Coronary artery (tissue), 2 donors: ENCODE measurements at places on chromosomes 6 and 20.

DNA sequence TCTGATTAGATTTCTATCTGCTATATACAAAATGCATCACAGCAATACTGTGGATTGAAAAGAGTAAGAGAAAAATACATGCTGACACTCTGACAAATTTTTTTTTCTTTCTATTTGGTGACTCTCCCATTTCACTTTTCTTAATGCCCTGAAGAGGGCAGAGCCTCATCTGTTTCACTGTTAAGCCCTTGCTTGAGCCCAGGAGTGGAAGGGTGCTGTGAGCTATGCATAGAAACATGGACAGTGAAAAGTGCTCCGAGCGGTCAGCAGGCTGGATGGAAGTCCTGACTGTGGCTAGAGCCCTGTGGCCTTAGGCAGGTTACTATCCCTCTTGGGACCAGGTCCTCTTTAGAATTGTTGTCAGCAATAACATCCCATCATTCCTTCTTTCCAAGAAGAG, 17.4 kb upstream of the CSE1L start:
- no peak for DNase-seq

DNA sequence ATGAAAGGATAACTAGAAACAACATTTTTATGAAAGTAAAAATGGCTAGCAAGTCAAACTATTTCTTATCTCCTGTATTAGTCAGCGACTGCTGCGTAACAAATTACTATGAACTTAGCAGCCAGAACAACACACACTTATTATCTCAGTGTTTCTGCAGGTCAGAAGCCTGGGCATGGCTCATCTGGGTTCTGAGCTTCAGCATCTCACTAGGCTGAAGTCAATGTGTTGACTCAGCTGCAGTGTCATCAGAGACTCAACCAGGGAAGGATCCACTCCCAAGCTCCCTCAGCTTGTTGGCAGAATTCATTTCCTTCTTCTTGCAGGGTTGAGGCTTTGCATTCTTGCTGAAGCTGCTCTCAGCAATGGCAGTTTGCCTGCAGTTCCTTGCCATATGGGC, 33.2 kb upstream of the IGF2R start:
- DNase-seq, result no peak

GRCh38 chr20:5691918-5692618, 58.1 kb upstream of the SHLD1 start:
- no peak for DNase-seq

- no peak for DNase-seq
Observed at GRCh38 chr6:15464211-15464725, 198.6 kb downstream of the DTNBP1 start.

DNA sequence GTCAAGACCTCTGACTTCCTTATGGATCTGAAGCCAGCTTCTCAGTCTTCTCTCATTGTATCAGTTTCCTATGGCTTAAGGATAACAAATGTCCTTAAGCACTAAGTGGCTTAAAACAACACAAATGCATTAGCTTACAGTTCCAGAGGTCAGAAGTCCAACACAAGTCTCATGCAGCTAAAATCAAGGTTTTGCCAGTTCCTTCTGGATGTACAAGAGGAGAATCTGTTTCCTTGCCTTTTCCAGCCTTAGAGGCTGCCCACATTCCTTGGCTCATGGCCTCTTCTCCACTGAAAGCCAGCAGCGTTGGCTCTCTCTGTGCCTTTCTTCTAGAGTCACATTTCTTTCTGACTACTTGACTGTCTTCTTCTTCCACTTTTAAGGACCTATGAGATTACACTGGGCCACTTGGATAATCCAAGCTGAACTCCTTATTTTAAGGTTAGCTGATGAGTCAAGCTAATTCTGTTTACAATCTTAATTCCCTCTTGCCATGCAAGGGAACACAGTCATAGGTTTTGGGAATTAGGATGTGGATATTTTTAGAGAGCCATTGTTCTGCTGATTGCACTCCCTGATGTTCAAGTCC, 179.0 kb downstream of the BCAS1 start:
- DNase-seq, result no peak

DNA sequence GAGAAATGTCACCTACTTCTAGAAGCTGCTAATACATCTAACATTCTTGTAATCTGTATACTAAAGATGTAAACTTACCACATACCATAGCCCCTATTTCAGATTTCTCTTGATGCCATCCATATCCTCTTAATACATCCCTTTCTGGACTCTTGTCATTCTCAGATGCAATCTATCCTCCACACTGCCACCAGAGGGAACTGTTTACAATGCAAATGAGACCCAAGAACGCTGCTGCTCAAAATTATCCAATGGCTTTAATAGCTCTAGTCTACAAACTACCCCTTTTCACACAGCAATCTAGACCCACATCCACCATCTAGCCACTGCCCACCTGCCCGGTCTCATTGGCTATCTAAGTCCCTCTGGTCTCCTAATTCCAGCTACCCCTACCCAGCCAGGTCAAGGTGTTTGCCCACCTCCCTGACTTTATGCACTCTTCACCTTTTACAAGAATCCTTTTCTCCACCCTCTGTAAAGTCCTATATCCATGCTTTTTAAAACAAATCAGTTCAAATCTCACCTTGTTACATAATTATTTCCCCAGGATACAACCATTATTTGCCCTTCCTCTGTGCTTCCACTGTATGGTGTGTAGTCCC, 14.8 kb downstream of the FAXC start:
- DNase-seq, result no peak

GRCh38 chr20:58271606-58272351, 37.7 kb upstream of the RAB22A start:
- DNase-seq, result no peak

DNA sequence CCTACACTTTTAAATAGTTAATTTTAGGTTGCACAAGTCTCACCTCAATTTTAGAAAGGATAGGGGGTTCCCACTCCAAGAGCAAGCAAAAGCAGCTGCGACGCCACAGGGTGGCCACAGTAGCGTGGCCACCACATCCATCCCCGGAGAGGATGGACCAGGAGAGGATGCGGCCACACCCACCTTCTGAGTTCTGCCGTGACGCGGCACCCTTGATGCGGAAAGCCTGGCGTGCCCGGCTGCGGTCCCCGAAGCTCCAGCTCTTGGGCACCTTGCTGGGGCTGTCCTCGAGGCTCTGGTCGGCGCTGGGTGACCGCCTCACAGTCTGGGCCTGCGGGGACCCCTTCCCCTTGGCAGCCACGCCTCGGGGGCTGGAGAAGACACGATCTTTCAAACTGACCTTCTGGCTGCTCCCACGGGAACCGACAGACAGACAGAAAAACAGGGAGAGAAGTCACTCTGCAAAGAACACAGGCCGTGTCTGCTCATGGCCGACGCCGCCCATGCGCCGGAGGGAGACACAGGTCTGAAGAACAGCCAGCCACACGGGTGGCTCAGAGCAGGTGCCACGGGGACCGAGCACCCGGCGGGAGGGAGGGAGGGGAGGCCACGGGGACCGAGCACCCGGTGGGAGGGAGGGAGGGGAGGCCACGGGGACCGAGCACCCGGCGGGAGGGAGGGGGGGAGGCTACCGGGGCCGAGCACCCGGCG, 53.7 kb upstream of the CHRNA4 start:
- no peak for DNase-seq

DNA sequence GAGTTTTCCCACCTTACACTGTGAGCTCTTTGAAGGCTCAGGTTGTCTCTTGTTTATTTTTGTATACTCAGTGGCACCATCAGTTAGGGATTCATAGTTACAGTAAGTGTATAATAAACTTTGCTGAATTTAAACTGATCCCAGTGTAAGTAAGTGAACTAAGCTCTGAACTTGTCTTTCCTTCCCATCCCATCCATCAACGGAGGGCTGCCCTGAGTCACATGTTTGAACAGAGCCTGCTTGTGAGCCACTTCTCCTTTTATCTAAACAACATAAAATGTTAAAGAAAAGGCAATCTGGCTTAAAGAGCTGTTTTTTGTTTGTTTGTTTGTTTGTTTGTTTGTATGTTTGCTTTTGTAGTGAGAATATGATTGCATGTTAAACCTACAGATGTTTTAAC, 185.7 kb upstream of the MARCKS start:
- no peak for DNase-seq

DNA sequence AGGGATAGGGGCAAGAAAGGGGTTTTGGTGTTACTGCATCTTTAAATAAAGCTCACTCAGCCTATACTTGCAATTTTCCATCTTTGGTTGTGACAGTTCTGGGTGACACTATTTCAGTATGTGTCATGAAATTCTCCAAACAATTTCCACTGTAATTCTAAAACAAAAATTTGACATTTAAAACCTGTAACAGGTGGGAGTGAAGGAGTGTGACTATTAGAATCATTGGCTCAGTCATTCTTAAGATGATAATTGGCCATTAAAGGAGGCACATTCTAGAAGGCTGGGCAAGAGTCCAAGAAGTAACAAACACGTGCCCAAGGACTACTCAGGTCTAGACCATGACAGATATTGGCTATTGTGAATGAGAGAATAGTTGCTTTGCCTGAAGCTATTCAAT, 153.3 kb upstream of the ARG1 start:
- no peak for DNase-seq

DNA sequence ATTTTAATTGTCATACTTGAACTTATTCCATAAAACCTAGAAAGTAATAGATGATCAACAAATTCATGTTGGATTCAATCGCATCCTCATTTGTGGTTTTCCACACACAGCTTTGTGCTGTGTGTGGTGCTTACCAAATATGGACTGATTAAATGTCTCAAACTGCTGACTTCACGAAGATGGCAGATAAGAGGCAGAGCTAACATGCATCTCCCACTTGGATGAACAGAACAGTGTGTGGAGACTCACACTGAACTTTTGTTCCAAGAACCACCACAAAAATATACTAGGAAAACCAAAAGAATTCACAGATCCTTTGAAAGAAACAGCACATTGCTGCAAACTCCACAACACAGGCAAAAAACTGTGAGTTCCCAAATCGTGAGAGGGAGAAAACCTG, 603.7 kb downstream of the TENT5A start:
- DNase-seq, result no peak

DNA sequence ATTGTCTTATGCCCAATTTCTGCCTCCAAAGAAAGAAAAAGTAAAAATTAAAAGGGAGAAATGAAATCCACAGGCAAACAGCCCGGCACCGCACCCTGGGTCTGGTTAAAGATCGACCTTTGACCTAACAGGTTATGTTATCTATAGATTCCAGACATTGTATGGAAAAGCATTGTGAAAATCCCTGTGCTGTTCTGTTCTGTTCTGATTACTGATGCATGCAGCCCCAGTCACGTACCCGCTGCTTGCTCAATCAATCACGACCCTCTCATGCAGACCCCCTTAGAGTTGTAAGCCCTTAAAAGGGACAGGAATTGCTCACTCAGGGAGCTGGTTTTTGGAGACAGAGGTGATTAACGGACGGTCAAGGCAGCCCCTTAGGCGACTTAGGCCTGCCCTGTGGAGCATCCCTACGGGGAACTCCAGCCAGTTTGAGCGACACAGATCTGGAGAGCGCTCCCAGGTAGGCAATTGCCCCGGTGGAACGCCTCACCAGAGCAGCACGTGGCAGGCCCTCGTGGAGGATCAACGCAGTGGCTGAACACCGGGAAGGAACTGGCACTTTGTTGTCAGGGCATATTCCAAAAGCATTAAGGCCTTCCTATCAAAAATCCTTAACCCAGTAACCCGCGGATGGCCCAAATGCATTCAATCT, 12.0 kb upstream of the HFE start:
- no peak for DNase-seq

DNA sequence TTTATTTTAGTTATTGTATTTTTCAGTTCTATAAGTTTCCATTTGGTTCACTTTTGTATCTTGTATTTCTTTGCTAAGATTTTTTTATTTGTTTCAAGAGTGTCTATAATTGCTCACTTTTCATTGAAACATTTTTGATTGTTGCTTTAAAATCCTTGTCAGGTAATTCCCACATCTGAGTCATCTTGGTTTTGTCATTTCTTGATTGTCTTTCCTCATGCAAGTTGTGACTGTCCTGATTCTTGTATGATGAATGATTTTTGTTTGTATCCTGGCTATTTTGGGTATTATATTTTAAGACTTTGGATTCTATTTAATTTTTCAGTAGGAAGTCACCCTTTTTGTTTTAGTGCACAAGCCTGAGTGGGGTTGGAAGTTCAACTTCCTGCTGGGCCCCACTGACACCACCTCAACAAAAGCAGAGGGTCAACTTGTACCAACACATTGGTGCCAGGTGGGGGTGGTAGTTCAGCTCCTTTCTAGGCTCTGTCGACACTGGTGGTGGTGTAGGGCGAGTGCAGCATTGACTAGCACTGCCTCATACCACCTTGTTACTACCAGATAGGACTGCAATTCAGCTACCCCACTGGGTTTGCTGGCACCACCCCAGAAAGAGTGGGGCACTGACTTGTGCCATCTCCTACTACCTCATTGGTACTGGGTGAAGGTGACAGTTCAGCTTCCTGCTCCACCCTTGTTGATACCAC, 8.8 kb downstream of the RSPH3 start:
- DNase-seq, result no peak

- DNase-seq, result no peak
Observed at GRCh38 chr6:34143884-34144580, 1.9 kb downstream of the GRM4 start.

DNA sequence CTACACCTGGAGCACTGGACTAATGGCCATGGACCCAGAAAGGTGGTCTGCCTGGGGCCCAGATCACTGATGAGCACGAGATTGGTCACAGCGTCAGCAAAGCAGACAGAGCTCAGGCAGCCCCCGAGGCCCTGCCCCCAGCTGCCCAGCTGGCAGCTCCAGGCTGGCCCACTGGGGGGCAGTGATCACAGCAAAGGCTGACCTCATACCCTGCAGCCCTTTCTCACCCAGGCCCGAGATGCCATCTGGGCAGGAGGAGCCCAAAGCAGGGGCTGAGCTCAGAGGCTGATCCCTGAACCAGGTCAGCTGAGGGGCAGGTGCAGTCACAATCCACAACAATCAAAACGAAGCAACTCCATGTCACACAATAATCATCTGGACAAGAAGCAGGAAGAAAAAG, 4.1 kb downstream of the MAP1LC3A start:
- no peak for DNase-seq

- no peak for DNase-seq
Observed at GRCh38 chr6:112933947-112934346, 586.8 kb downstream of the RFPL4B start.

DNA sequence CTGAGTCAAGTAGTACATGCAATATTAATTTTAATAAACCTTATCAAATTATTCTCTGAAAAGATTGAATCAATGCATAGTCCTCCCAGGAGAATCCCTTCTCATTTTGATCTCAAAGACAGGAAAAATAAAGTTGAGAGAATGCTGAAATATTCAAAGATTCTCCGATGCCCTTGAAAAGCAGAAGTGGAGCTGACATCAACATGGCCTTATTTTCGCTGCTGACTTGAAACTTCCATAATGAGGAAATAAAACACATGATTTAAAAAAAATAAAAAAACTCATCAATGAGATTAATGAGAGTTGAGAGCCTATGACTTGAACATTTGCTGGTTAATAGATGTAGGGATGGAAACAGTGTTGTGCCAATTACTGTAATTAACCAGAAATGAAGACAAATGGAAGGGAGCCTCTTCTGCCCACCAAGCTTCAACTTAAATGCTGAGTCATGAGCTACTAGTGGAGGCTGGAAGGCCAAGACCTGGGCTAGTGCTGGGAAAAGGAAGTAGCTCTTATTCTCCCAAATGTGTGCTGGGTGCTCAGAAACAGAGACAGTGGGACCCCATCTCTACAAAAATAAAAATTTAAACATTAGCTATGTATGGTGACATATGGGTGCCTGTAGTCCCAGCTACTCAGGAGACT, 139.9 kb downstream of the BFSP1 start:
- no peak for DNase-seq
